H9 (cell line): ENCODE measurements at places on chromosomes 1 and 21. TPM values are rescaled to one million over a fixed set of nuclear protein-coding genes. Genes with fewer than 3 reads are reported as not detected.
A peak's percentile ranks its signal among the peaks of the same experiment; 100 is the strongest.

DNA sequence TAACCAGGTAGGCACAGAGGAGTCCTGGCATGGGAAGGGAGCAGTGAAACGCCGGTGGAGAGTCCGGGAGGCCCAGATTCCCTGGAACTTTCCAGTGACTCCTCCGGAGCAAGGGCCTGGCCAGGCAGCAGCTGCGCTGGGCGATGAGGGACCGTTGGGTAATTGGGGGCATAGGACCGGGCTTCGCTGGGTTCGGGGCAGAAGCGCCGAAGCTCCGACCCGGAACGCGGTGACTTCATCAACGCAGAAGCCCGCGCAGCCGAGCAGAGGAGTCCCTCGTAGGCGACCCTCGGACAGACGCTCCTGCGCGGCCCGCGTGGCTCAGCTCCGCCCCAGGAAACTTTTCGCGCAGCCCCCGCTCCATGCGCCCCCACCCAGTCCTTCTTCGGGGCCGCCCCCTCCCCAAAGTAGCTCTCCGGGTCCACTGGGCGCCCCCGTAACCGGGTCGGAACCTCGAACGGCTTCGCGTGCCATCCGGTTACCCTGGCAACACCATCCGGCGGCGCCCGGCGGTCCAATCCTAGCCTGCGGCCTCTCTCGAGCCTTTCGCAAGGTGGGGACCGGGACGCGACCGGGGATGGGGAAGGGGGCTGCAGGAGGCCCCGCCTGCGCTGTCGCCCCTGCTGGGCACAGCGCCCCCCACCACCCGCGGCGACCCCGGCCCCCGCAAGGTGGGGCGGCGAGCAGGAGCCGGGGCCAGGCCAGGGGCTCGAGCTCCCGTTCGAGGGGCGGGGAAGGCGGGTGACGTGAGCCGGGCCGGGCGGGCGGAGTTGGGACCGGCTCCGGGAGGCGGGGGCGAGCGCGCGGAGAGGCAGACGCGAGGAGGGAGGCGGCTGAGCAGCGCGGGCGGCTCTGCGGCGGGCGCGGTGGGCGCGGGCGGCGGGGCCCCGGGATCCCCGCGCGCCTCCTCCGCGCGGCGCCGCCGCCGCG is at the start of gene AJAP1:
Gene AJAP1, plus strand, starts transcription at position 814 of the 930 bp plus-strand sequence. CDS start 817 bp downstream, outside the sequence.
- no peaks in the 10 kb centered on the region for H3K36me3 ChIP-seq
- no peak within 1 kb of the TSS for H3K27ac ChIP-seq

GRCh38 chr1:231983588-231984193 is 357.1 kb downstream of the DISC1 start:
- H3K27me3 ChIP-seq, result no peaks in the 10 kb centered on the region
- H3K36me3 ChIP-seq, result no peaks in the 10 kb centered on the region
- H3K27ac ChIP-seq, result no peak overlapping the region
- DNase-seq, result no peak

DNA sequence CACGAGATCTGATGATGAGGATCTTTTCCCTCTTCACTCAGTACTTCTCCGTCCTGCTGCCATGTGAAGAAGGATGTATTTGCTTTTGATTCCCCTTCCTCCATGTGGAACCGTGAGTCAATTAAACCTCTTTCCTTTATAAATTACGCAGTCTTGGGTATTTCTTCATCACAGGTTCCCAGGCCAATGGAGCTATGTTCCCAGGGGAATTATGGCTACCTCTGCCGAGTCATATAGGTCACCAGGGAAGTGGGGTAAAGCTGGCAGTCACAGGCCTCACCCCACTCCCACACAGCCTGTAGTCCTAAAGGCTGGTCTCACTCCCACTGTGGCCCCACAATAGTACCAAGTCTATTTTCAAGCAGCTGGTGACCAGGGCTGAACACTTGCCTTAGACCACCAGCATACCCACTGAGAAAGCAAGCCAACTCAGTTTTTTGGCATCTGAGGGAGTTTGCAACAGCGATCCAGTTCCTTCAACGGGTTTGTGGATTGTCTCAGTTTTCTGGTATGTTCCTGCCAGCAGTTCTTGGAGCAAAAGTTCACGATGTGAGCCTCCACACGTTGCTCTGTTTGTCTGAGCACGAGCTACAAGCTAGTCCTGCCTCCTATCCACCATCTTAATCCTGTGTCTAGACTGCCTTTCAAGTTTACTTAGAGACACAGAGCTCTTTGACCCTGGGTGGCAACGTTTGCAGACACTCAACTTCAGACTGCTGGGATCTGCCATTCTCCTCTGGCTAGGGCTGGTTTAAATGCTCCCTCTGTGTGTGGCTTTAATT is 104.5 kb downstream of the CENPF start:
- H3K27me3 ChIP-seq, result no peaks in the 10 kb centered on the region
- no peaks in the 10 kb centered on the region for H3K36me3 ChIP-seq
- no peak overlapping the region for H3K27ac ChIP-seq
- H3K4me3 ChIP-seq, result no peak overlapping the region

GRCh38 chr1:114008480-114008941 is 29.2 kb downstream of the OLFML3 start:
- peaks cover 34% of the 10 kb centered on the region for H3K36me3 ChIP-seq
- no peak overlapping the region for H3K27ac ChIP-seq
- peaks cover 13% of the 10 kb centered on the region for H3K4me1 ChIP-seq
- no peak for DNase-seq
- no peak overlapping the region for H3K4me3 ChIP-seq

DNA sequence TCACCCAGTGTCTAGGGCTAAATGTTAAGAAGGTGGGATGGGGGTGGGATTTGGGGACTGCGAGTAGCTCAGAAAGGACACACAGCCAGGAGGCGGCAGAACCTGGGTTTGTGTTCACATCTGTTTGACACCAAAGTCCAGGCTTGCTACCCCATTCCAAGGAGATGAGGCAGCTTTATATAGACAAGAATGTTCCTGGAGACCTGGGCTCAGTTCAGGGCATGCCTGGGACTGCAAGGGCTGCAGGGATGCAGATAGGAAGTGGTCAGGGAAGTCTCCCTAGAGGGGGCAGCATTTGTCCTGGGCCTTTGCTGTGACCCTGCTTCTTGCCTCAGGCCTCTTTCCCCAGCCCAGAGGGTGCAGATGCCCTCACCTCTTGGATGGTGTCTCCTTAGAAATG is 16.3 kb downstream of the PADI3 start:
- no peaks in the 10 kb centered on the region for H3K36me3 ChIP-seq
- no peaks in the 10 kb centered on the region for H3K4me1 ChIP-seq
- H3K27me3 ChIP-seq, result no peaks in the 10 kb centered on the region
- peak; percentile 62 for DNase-seq
- no peak overlapping the region for H3K27ac ChIP-seq

IFFO2 gene
- 3.6 and 6.1 TPM in 2 replicates for total RNA-seq

CACNA1S gene
- 0.04 TPM in 1 of 2 replicates, not detected in the other for total RNA-seq

NBPF10 gene
- 0.35 and 0.50 TPM in 2 replicates for total RNA-seq
